ENCODE measurements at places on chromosomes 4 and X.

DNA sequence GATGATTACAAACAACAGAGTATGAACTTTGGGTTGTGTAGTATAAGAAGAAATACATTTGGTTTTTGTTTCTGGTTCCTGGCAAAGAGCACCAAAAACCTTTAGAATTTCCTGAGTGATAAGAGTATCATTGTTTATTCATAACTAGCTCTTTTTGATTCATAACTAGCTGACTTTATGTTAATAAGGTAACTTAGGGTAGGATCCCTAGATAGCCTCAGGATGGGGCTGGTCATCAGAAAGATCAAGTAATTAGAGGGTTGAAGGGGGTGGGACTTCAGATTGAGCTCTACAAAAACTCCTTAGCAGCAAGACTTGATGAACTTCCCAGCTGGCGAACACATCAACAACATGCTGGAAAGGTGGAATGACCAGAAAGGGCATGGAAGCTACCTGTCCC is 166.5 kb downstream of the SCFD2 start:
- DNase-seq: no peak

GRCh38 chr4:165542476-165542875 is 163.7 kb downstream of the CPE start:
- no peak for DNase-seq

- DNase-seq: no peak
Measured at GRCh38 chr4:2515830-2516550, 20.5 kb upstream of the FAM193A start.

- DNase-seq: no peak
Measured at GRCh38 chr4:73193659-73194058, 64.9 kb downstream of the ANKRD17 start.

- DNase-seq: no peak
Measured at GRCh38 chr4:73964862-73965611, 16.8 kb downstream of the PF4 start.

- no peak for DNase-seq
Measured at GRCh38 chrX:103697687-103698086, 11.2 kb upstream of the MORF4L2 start.

GRCh38 chr4:16914208-16914607 is 15.8 kb upstream of the LDB2 start:
- no peak for DNase-seq

DNA sequence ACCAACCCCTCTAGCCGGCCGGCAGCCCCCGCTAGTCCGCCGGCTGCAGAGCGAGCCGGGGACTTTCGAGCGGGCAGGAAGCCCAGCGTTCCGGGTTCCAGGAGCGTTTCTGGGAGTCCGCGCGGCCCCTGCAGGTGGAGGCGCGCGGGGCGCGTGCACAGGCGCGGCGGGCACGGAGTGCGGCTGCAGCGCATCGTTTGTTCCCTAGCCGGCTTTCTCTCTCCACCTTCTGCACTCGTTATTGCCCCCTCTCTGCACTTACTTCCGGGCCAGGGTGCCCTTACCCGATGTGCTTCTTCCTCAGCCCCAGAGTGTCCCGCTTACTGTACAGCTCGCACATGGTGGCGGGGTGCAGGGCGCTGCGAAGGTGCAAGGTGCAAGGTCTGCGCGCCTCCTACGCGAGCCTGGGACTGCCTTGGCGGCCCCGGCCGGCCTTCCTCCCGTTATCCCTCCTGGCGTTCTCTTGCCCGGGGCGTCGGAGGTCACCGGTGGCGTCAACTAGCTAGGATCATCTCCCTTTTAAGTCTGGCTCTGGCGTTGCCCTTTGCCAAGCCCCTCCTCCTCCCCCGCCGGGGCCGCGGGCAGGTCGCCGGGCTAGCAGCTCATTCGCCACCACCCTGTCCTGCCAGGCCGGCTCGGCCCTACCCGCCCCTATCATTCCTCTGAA is at the start of gene ETNPPL:
Gene ETNPPL (minus strand): TSS at position 495 of the 667 bp plus-strand sequence. CDS start 155 bp downstream, at position 340.
- no peak for DNase-seq

DNA sequence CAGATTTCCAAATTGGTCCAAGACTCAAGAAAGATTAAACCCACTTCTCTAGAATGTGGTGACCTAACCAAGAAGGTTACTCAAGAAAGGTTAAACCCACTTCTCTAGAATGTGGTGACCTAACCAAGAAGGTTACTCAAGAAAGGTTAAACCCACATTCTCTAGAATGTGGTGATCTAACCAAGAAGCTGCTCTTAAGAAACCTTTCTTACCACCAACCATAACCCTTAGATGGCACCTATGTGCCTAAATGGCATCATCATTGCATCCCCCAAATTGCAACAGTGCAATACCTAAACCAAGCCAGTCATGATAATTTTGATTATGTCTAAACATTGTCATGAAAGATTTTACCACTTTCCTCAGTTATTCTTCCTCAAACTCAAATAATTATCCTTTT is 49.2 kb downstream of the IDS start:
- no peak for DNase-seq

- no peak for DNase-seq
Measured at GRCh38 chrX:115503099-115503498, 57.9 kb upstream of the PLS3 start.

DNA sequence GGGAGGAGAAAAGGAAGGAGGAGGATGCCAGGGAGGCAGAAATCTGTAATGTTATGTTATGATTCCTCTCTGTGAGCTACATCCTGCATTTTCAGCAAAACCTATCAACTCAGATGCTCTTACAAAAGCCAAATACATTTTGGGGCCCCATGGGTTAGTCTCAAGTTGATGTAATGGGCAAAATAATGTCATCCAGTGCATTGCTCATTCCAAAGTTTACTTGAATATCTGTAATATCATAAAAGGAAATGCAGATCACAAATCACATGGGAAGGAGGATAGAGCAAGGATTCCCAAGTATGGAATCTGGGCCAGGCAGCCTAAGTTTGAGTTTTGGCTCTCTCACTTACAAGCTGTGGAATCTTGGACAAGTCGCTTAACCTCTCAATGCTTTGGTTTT is 74.9 kb upstream of the SOD3 start:
- no peak for DNase-seq

GRCh38 chr4:3469386-3470243 is 6.5 kb downstream of the DOK7 start:
- DNase-seq: no peak

DNA sequence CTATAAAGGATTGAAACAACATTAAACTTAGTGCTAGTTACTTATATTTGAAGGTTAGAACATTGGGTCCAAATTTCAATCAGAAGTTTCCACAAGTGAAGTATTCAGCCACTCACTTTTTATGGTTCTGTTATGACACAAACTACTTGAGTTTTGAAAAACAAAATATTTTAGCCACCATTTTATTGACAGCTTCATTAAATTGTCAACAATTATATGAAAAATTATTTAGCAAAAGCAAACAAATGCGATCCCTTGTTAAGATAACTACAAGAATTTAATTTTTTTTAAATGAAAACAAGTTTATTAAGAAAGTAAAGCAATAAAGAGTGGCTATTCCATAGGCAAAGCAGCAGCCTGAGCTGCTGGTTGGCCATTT is 3.1 kb downstream of the CXCL2 start:
- no peak for DNase-seq

DNA sequence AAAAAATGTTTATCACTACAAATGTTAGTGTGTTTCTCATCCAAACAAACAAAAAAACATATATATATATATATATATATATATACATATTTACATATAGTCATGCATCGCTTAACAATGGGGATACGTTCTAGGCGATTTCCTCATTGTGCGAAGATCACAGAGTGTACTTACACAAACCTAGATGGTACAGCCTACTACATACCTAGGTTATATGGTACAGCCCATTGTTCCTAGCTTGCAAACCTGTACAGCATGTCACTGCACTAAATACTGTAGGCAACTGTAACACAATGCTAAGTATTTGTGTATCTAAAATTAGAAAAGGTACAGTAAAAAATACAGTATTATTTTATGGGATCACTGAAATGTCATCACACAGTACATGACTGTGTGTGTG is 16.4 kb upstream of the TMSB4X start:
- no peak for DNase-seq

DNA sequence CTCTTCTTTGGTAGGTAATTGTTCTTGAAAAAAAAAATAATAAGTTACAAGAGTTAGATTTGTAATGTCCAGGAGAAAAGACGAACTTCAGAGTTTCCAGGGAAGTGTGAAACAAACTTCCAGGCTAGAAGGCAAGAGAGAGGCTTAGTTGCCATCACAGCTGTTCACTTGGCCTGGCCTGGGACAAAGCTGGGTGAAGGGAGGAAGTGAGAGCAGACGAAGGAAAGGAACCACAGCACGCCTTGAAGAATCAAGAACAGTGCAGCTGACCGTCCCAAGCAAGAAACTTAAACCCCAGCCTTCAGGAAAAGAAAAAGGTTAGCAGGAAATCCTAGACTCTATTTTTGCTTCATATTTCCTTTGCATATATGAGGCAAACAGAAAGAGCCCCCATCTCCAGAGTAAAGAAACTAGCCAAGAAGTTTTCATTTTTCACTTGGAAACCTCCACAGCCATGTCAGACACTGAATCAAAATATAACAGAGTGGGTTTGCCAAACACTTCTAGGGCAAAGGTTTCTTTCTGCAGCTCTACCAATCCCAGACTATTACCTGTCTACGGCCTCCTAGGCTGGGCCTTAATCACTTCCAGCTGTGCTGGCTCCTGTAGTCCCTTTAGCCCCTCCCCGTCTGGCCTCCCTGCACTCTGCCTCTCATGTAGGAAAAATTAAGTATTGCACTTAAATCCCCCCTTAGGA is 209.6 kb downstream of the SPATA18 start:
- no peak for DNase-seq

GRCh38 chr4:17717301-17717700 is 64.1 kb downstream of the FAM184B start:
- DNase-seq: no peak

- no peak for DNase-seq
Measured at GRCh38 chr4:169167957-169168858, 102.5 kb downstream of the SH3RF1 start.

- DNase-seq: no peak
Measured at GRCh38 chr4:8405516-8405875, 35.0 kb downstream of the ACOX3 start.

DNA sequence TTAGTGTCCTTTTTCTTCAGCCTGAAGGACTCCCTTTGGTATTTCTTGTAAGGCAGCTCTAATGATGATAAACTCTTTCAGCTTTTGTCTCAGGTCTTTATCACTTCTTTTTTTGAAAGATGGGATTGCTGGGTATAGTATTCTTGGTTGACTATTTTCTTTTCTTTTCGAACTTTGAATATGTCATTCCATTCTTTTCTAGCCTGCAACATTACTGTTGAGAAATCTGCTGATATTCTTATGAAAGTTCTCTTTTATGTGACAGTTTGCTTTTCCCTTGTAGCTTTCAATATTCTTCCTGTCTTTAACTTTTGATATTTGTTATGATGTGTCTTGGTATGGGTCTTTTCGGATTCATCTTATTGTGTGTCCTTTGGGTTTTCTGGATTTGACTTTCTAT is 107.6 kb upstream of the SRD5A3 start:
- no peak for DNase-seq

- DNase-seq: no peak
Measured at GRCh38 chr4:85913931-85914694, 439.2 kb downstream of the ARHGAP24 start.

DNA sequence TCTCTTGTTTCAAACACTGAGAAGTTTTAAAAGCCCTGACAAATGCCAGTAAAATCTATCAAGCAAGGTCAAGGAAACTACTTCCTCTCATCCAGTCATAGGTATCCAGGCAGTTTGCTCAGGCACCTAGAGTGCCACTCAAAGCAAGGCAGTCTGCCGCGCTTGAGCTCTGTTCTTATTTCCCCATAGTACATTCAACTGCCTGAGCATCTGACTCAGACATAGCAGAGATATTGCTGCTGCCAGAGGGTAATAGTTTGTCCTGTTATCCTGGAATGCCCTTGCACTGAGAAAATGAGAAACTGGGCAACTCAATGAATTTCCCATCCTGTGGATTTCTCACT is 16.1 kb upstream of the ATP8A1 start:
- no peak for DNase-seq

GRCh38 chrX:25858273-25858880 is 279.8 kb upstream of the MAGEB18 start:
- no peak for DNase-seq

DNA sequence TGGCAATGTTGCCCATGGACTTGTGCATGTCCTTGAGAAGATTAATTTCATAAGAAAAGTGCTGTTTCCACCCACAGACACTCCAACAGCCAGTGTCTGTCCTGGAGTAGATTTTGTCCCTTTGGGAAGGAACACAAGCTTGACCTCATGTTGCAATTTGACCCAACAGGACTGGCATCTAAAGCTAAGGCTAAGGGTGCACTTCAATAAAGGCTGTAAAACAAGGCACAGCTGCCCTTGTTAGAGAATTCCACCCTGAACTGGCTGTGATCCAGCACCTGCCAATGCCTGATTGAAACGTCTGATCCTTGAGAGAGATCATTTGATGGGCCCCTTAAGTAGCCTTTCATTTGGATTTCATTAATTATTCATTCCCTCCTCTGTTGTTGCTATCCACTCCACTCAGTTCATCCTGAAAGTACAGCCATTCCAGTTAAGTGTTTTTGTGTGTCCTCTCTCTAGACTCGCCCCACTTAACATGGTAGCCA is 56.2 kb downstream of the CD99L2 start:
- no peak for DNase-seq

GRCh38 chr4:73662709-73663546 is 42.7 kb upstream of the RASSF6 start:
- DNase-seq: no peak

DNA sequence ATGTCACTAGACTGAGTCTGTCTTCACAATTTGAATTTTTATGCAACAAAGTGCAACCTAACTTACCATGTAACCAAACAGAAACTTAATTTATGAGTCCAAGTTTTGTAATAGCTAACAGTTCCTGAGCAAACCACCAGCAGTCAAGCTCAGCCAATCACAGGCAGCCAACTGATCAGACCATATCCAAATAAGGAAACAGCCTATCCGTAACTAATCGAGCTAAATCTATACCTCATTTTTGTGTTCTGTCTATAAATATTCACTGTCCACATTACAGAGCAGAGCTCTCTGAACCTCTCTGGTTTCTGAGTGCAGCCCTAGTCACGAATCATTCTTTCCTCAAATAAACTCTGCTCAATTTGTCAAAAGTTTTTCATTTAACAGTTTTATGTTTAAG is 367.6 kb downstream of the PRR32 start:
- no peak for DNase-seq

- DNase-seq: no peak
Measured at GRCh38 chrX:20248592-20249192, 18.0 kb downstream of the RPS6KA3 start.

DNA sequence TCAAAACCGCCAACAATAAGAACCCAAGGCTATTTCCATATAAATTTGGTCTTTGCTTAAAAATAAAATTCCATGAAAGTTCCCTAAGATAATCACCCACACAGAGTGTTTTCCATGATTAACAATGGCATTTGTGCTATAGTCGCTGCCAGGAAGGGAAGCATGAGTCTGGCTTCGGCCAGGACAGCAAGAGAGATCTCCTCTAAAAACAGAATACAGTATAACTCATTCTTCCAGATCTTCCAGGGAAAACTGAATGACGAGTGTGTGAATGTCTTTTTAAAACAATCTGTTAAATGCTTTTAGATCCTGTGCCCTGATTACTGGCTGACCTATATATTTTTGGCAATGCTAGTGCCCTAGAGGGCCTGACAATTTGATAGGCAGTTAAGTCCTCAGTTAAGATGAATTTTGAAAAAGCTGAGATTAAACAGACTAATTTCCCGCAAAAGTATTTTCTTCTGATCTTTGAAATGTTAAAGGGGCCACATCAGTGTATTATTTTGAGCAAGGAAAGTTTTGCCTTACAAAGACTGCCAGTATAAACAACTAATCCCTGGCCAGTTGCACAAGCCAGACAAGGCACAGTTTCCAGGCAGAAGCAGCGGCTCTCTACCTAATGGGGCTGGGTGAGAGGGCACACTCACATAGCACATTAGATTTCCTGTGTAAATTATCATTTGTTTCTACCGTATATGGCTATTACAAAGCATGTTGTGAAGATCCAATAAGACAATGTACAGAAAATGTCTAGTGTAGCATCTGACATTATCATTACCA is 127.3 kb downstream of the DCHS2 start:
- no peak for DNase-seq

Data from frontal cortex (tissue), 4 donors.